Suppressor macrophage treated with lipopolysaccharide for 1 hour (primary cell): ENCODE measurements at places on chromosomes 4 and X.

DNA sequence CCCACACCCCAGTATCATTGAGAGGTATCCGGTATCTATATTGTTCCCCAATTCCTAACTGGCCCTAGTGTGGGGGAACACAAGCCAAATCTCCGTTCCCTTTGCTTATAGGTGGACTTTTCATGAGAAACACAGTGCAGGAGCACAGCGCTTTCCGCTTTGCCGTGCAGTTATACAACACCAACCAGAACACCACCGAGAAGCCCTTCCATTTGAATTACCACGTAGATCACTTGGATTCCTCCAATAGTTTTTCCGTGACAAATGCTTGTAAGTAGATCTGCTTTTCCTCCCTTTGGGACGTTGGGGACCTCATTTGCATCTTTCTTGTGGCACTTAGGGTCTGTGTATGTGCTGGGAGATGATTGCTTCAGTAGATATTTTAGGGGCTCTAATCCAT, 1.6 kb downstream of the GRIA3 start:
- DNase-seq: no peak

DNA sequence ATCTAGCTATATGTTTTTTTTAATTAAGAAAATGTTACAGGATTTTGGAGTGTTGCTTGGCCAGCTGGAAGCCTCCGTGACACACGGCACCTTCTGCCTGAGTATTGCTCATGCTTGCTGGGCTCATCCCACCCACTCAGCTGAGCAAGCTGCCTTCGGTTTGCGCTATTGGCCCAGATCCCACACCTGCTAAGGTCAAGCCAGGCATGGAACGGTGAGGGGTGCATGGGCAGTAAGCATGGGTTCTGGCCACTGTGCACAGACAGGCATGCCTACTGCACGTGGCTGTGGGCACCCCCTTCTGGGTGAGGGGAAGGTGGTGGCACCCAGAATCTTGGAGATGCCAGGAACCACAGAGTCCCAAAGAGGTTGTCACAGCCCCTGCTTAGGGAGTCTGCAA, 1178.4 kb upstream of the PCDH7 start:
- no peak for DNase-seq

DNA sequence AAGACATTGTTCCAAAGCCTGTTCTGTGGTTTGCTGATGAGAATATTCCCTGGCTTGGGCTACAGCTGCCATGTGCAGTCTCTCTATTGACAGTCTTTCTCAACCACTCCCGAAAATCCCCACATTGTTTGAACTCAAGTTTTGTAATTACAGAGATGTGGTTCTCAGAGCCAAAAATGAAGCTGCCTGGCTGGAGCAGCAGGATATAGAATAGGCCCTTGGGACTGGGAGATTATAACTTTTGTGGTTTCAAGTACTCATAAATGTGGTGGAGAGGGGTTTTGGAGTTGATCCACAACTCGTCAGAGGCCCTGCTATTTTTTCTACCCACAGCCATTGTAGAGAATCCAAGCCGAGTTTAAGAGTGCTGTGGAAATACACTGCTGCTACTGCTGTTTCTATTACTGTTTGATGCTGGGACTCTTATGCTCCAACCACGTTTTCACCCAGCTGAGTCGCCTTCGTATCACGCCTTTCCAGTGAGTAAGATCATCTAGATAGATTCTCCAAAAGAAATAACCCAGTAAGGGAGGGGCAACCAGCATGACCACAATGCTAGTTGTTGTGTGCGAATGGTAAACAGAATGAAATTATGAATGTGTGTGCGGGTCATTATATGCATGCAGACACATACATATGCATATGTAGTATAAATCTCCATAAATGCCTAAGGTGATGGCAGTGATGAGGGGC, 57.1 kb upstream of the ATXN3L start:
- no peak for DNase-seq

GRCh38 chrX:15321447-15321846, 6.0 kb upstream of the ASB11 start:
- DNase-seq: peak; percentile 72

DNA sequence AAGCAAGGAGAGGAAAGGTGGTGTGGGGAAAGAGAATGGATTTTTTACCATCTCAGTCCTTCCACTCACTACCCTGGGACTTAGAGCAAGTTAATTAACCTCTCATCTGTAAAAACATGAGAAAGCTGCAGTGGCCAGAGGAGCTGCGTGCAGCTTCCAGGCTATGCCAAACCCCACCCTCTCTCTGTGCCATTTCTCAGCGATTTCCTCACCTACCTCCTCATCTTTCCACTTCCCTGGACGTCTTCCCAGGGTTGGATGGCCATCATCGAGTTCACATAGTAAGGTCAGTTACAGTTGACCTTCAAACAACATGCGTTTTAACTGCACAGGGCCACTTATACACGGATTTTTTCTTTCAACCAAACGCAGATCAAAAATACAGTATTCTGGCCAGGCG, 64.3 kb downstream of the SMIM20 start:
- DNase-seq: no peak

DNA sequence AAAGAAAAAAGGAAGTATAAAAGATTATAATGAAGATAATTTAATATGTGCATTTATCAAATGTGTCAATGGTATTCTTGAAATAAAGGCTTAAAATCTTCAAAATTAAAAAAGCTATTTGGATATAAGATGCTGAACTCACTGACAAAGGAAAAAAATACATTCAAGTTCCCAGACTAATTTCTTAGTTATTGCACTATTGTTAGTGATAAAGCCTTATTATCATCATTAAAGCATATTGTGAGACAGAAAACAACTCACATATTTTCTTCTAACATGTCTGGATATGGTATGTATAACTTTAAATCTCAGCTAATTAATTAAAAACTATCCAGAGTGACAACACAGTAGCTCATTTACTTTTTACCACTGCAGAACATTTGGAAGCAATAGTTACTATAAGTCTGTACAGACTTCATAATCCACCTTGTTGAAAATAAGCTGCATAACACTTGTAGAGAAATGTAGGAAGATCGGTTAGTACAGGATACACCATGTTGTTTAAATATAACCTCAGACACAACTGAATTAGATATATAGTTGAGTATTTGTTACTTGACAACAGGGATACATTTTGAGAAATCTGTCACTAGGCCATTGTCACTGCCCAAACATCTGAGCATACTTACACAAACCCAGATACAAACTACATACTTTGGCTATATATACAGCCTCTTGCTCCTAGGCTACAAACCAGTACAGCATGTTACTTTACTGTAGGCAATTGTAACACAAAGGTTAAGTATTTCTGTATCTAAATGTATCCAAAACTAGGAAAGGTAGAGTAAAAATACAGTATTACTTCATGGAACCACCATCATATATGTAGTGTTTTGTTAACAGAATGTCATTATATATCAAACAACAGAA, 12.8 kb upstream of the FAM200B start:
- no peak for DNase-seq

DNA sequence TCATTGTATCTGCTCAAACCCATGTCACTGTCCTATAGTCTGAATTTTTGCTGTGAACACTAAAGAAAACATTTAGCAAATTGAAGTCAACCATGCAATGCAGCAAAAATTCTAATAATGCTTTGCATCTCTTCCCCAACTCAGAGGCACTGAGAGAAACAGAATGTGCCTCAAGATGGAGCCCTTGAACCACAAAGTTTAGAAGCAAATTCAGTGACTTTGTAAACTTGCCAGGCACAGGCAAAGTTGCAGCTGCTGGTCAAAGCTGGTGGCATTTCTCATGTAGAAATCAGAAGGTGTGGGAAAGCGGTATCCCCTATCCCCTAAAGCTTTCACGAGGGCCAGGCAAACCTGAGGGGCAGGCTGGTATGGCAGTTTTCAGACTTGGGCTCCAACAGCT, 121.7 kb upstream of the DIPK2B start:
- peak; percentile 34 for DNase-seq

DNA sequence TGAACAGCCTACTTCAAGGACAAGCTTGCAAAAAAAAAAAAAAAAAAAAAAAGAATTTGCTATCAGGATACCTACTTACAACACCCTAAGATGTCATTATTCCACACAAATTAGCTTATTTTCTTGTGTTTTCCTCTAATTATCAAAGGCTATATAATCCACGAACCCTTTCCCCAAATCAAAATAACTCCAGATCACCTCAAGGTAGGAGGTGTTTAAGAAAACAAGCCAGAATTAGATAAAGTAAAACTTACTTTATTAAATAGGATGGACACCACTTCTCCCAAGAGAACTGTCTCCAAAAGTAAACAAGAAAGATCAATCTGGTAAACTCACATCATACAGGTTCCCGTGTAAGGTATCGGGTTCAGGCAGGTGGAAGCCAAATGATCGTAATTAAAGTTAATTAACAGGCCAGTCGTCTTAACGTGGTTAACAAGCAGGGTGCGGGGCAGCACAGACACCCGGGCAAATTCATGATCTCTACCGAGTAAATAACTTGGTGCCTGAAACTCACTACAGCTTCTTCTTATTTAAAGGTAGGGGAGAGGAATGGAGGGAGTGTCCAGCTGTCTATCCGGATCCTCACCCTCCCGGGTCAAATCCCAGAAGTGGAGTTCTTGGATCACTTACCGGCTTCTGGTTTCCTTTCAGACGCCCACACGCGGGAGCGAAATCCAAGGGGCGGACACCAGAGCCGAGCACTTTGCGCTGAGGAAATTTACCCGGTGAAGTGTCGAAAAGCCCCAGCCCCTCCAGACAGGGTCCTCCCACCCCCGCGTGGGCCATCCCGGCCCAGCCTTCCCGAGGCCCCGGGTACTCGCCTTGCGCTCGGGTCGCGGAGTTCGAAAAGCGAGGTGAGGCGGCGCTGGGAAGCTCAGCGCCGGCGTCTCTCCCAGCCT, 708 bp downstream of the ARAP2 start:
- peak; percentile 99 for DNase-seq

DNA sequence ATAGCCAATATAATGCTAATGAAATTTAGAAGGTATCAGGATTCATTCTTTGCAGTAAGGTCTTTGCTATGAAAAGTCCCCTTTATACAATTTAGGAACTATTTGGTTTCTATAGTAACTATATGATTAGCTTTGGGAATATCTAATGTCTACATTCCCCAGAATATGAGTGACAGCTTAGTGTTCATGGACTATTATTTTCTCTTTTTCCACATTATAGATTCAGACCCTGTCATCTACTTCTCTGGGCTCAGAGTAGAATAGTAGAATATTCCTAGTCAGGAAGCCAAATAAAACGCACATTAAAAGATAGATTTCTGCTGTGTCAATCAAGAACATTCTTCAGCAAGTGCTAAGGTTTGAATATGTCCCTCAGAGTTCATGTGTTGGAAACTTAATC, 26.1 kb upstream of the SULT1B1 start:
- DNase-seq: no peak

GRCh38 chr4:87390551-87390890, 467 bp downstream of the HSD17B11 start:
- DNase-seq: no peak

DNA sequence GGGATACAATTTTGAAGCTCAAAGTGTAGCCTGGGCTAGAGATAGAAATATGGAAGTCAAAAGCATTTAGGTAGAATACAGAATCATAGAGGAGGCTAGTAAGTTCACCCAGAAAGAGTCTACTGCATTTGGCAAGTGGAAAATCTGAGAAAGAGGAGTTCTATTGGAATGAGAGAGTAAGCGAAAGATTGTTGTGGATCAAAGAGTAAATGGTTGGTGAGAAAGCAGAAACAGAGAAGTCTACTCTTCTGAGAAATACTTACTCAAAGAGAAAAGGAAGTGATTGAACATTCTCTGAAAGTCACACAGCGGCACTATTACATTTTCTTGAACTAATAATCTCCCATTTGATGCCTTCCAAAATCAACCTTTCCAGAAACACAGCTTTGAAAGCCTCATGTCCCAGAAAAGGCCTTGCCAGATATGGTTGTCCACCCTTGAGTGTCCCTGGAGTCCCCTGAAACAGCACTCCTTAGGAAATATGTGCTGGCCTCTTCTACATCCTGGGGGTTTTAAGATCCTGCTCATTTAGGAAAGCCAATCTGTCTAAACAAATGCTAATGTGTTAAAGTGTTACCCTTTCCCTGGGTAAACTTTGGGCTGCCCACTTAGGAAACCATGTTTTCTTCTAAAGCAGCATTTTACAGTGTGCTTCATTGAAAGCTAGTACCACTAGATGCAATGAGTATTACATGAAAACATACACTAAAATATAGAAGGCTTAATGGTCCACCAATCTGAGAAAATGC, 132.6 kb downstream of the INPP4B start:
- DNase-seq: no peak
